Ovary (tissue), 10 donors: ENCODE measurements at places on chromosomes 5 and 9. TPM values are rescaled to one million over a fixed set of nuclear protein-coding genes. Genes with fewer than 3 reads are reported as not detected.

The ABO gene
- total RNA-seq, result 23.1 TPM

The WDR55 gene
- total RNA-seq, result 16.6 TPM

The CARTPT gene
- not detected for total RNA-seq

- H3K27ac ChIP-seq, result no peak overlapping the region
- H3K4me1 ChIP-seq, result no peaks in the 10 kb centered on the region
Observed at GRCh38 chr5:124808842-124809268, 62.4 kb upstream of the ZNF608 start.

DNA sequence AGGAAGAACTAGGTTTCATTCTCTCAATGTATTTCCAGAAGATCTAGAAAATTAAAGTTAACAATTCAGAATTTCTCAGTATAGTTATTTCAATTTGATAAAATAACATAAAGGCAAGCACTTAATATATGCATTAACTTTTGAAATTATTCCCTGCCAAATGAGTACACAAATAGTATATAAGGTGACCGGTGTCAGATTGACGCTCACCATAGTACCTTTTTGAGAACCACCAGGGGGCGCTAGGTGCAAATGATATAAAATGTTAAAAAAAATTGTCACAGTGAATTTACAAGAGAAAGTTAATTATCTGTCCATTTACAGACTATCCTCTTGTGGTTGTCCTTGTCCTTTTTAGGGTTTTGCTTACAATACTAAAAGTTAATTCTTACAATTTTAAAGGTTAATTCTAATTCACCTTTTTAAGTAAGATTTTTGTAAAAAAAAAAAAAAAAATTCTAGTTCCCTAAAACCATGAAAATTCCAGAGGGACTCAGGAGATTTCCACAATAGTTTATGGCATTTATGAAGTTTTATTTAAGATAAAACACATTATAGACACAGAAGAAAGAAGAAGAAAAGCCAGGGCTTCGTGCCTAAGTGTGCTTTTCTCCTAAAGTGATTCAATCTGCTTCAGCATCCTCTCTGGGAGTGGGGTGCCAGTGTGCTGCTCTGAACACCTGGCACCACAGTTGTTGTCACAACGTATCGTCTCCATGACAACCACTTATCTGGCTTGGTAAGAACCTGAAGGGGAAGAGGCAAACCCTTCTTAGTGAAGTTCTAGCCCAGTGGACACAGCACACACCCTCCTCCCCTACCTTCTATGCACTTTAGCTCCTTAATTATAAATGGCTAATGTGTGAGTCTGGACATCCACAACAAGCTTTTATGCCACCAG lies 1.7 kb downstream of the ADAMTS16 start:
- no peaks in the 10 kb centered on the region for H3K27me3 ChIP-seq
- no peaks in the 10 kb centered on the region for H3K36me3 ChIP-seq
- H3K4me1 ChIP-seq, result peaks cover 6% of the 10 kb centered on the region
- DNase-seq, result peak; percentile 56

DNA sequence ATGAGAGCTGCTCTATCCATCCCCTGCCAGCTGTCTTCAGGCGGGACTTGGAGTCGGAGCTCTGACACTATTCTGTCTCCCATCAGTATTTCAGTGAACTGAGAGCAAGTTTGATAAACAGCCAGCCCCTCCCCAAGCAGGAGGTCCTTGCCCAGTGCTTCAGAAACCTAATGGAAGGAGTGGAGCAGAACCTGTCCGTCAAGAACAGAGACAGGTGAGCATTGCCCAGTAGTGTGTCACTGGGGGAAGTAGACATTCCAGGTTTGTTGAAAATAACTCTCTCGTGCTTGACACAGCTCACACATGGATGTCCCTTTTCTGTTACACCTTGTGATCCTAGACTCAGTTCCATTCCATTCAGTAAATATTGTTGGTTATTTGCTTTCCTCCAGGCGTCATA lies 13.2 kb upstream of the TLX3 start:
- no peaks in the 10 kb centered on the region for H3K36me3 ChIP-seq
- no peak for DNase-seq
- no peaks in the 10 kb centered on the region for H3K4me1 ChIP-seq
- H3K4me3 ChIP-seq, result no peak overlapping the region

- no peaks in the 10 kb centered on the region for H3K36me3 ChIP-seq
- no peak for DNase-seq
- H3K4me1 ChIP-seq, result no peaks in the 10 kb centered on the region
- H3K27ac ChIP-seq, result no peak overlapping the region
Observed at GRCh38 chr9:136516191-136516654, 29.6 kb downstream of the NOTCH1 start.

DNA sequence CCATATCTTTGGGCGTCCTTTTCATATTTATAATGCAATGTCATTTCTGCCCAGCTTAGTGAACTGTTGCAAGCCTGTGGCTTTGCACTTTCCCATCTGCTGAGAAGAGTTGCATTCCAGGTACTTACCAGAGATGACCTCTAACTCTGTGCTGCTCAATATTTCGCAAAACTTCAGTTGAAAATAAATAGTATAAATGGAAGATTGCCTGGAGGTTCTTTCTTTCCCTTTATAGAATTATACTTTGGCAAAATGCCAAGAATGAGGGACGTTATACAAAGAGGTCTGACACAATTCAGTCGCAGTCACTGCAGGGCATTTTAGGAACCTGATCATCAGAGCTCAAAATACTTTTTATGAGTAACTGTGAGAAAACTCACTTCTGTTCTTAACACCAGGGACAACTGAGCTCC lies 18.9 kb upstream of the VLDLR start:
- H3K27me3 ChIP-seq, result no peaks in the 10 kb centered on the region
- no peak overlapping the region for H3K4me3 ChIP-seq
- H3K27ac ChIP-seq, result no peak overlapping the region
- H3K36me3 ChIP-seq, result no peaks in the 10 kb centered on the region
- H3K4me1 ChIP-seq, result no peaks in the 10 kb centered on the region

DNA sequence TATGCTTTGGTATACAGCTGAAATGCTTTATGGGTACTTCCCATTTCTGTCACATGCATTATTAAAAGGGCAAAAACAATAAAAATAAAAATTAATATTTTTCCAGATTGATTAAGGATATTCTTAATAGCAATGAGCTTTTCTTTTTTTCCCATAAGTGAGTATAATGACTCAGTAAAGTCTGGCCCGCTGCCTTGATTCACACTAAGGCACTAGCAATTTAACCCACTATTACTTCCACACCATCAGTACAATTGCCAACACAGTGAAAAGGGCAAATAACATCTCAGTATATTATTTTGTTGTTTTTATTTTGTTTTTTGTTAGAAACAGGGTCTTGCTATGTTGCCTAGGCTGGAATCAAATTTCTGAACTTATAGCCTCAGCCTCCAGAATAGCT lies 150.1 kb downstream of the RNF180 start:
- H3K36me3 ChIP-seq, result no peaks in the 10 kb centered on the region
- no peak overlapping the region for H3K4me3 ChIP-seq
- DNase-seq, result no peak

- H3K27me3 ChIP-seq, result no peaks in the 10 kb centered on the region
- no peak overlapping the region for H3K27ac ChIP-seq
- no peak for DNase-seq
- no peak overlapping the region for H3K4me3 ChIP-seq
Observed at GRCh38 chr5:74632947-74633356, 7.6 kb downstream of the ENC1 start.
